ENCODE measurements at places on chromosomes 5 and 9.

DNA sequence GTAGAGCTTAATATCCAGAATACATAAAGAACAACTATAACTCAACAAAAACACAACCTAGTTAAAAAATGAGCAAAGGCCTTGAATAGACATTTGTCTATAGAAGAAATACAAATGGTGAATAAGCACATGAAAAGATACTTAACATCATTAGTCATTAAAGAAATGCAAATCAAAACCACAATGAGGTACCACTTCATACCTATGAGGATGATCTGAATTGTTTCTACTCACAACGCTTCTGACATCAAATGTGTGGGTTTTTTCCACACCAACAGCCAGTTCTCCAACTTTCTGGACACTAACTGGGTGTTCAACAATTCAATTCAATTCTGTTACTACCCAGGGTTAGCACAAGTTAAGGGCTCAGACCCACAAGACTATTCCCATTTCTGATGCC lies 22.0 kb downstream of the SREK1IP1 start:
- no peak for DNase-seq

- no peak for DNase-seq
Observed at GRCh38 chr9:2153630-2154217, 138.6 kb downstream of the SMARCA2 start.

GRCh38 chr5:177494346-177495195 lies 2.8 kb downstream of the PDLIM7 start:
- DNase-seq: peak; percentile 78

- no peak for DNase-seq
Observed at GRCh38 chr9:33465096-33465495, 8.6 kb downstream of the NOL6 start.

DNA sequence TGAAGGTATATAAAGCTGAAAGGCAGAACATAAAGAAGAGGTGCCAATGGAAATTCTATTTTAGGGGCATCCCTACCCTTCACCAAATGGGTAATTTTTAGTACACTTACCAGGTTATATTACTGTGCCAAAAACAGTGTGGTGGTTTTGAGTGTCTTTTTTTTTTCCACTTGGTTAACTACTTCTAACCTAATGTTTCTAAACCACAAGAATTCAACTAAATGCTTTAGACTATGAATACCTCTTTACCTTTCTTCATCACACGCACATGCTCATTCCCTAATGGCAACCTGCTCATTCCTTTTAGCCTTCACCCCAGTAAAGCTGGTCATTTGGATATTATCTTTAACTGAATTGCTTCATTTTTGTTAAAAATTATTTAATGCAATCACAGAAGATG lies 215.6 kb downstream of the PIK3R1 start:
- no peak for DNase-seq

GRCh38 chr9:99270491-99270890 lies 48.4 kb downstream of the SEC61B start:
- no peak for DNase-seq

DNA sequence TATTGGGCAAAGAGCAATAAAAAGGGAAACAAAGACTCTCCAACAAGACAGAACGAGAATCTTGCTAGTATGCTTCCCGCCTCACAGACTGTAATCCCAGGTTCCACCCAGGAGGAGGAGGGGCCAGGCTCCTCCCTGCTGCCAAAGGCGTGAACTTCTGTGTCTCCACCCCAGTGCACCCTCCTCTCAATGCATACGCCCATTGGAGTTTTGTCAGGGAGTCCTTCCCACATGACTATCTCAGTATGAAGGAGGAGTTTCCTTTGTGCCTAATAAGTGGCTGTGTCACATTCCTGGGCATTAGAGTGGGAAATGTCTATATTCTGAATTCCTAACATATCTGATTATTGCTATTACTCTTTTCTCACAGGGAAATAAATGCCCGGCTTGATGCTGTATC lies 106.4 kb upstream of the DHFR start:
- DNase-seq: no peak

- DNase-seq: no peak
Observed at GRCh38 chr5:43065387-43065947, 25.3 kb upstream of the ANXA2R start.

DNA sequence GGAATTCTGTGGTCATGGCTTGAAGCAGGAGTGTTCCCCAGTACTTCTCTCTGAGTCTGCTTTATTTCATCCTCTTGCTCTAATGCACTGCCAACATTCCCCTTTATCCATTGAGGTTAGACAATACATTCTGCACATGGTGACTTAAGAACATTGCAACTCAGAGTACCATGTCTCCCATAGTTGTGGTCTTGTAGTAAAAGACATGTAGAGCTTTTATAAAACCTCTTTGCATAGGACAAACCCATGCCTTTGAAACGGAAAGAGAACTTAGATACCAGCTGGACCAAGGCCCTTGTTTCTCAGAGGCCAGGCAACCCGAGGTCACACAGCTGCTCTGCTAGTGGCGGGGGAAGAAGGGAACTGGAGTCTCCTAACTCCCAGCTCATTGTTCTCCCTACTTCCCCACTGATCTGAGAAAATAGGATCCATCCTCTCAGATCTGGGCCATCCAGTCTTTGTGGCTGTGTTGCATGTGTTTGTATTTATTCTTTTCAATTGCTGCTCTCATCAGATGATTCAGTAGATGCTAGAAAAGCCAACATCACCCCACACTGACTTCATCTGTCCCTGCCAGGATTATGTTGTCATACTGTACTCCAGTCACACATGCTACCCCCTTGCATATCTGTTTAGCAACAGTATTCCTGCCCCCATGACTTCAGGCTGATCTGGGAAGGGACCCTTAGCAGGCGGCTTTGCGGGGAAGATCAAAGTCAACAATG lies 236.9 kb downstream of the SAXO1 start:
- DNase-seq: no peak

DNA sequence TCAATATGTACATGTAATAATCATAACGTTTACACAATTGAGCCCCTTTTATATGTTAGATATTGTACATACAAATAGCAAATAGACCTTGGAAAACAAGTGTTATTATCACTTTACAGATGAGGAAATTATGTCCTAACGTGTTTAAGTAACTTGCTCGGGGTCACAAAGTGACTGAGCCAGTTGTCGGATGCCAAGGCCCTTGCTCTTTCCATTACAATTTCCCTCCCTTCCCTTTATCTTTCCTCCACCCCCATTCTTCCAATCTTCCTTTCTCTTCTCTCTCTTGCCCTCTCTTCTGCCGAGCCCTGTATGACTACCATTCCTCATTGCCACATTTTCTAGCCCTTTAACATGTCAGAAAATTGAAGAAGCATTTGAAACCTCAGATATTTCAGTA lies 34.4 kb upstream of the RAD23B start:
- DNase-seq: no peak

- DNase-seq: no peak
Observed at GRCh38 chr9:110146373-110146772, 61.6 kb downstream of the C9orf152 start.

- no peak for DNase-seq
Observed at GRCh38 chr5:116785106-116785505, 210.5 kb upstream of the SEMA6A start.

- DNase-seq: no peak
Observed at GRCh38 chr5:26329562-26330189, 708.7 kb downstream of the CDH9 start.

GRCh38 chr9:131748411-131748955 lies 8.6 kb upstream of the RAPGEF1 start:
- DNase-seq: no peak

DNA sequence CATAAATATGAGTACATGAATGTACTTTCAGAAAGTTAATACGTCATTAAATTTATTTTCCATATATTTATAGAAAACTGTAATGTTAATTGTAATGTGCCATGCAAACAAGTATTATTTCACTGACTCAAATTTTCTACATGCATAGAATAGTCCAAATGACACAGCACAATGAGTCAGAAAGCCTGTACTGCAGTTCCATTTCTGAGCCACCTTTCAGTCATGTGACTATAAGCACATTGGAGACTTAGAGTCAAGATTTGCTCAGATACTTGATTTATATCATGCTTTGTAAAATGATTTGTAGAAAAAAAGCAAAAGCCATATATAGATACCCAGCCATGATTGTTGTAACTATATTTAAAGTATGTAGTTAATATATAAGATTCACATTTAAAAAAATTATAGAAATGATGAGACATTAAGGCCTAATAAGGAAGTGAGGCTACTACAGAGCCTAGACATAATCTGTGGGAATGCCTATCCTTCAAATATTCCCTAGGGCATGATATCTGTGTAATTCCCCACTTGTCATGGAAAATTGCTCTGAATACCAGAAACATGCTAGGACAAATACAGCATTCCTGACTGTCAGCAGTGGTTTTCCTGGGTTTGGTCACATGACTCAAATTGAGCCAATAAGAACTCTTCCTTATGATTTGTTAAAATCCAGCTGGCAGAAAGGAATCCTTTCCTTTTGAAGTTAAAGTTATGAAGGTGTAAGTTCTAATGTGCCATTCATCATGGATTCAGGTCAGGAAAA lies 50.0 kb downstream of the PTPRD start:
- DNase-seq: no peak
